Cortex of kidney (tissue), 1 donor: ENCODE measurements at places on chromosomes 3 and 15.

- no peak for DNase-seq
Measured at GRCh38 chr3:17632401-17633100, 109.9 kb downstream of the TBC1D5 start.

GRCh38 chr3:77053795-77054194 is 13.9 kb downstream of the ROBO2 start:
- no peak for DNase-seq

- no peak for DNase-seq
Measured at GRCh38 chr3:122623031-122623829, 45.8 kb downstream of the PARP15 start.

- DNase-seq, result no peak
Measured at GRCh38 chr15:74226761-74227540, 9.2 kb upstream of the CCDC33 start.

DNA sequence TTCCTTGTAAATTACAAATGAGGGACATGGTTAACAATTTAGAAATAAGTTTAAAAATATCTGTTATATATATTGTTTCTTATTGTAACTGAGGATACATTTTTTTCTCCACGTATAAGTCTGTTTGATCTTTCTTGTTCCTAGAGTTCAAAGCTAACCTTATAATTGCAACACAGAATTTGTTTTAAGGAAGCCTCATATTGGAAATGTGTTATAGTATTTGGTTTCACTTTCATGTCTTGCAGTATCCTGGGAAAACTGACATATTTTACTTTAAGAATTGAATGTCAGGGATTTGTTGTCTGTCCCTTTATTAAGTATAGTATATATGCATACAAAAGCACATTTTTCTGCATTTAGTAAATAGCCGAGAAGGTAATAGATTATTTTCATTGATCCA is 23.5 kb upstream of the NIT2 start:
- no peak for DNase-seq

GRCh38 chr3:58387650-58388546 is 45.7 kb downstream of the PDHB start:
- DNase-seq, result no peak

GRCh38 chr15:99507504-99508310 is 58.1 kb upstream of the MEF2A start:
- DNase-seq, result no peak

- DNase-seq, result no peak
Measured at GRCh38 chr3:100471444-100471843, 21.0 kb upstream of the TMEM45A start.

GRCh38 chr15:83108266-83109219 is 1.1 kb downstream of the TM6SF1 start:
- DNase-seq, result no peak

DNA sequence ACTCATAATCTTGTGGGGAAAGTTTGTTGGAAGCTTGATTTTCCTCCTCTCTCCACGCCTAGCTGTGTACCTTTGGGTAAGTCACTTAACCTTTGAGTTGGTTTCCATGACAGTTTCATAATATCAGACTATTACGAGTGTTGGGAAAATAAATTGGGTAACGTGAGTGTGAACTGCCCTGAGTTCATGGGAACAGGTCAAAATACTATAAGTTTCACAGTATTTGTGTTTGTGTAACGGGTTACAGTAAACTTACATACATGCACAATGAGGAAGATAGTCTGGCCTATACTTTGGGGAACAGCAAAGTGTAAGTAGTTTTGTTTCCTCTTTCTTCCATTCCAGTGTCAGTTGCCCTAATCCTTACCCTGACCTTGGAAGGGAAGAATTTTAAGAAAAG is 509.9 kb downstream of the MECOM start:
- no peak for DNase-seq

GRCh38 chr15:65688462-65688861 is 66.7 kb downstream of the SLC24A1 start:
- no peak for DNase-seq

- DNase-seq, result no peak
Measured at GRCh38 chr3:59518283-59519055, 468.6 kb upstream of the CFAP20DC start.

GRCh38 chr15:60091157-60091556 is 87.0 kb downstream of the FOXB1 start:
- DNase-seq, result no peak

DNA sequence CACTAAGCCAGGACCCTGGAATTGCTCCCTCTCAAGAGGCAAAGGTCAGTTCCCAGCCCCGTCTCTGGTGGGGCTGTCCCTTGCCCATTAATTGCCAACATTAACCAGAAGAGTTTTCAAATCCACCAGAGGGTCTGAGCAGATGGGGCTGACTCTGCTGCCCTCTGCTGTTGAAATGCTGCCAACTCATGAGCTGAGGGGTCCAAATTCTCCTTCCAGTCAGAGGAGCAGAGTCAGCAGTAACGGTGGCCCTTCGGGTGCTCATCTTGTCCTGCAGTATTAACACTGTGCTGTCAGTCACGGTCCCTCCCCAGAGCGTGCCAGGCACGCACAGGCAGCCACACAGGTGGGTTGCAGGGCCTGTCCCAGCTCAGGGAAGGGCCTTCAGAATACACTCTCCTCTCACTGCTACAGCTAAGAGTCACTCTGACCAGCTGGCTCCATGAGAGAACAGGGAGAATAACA is 10.7 kb upstream of the SPTBN5 start:
- DNase-seq, result no peak

- no peak for DNase-seq
Measured at GRCh38 chr15:45921376-45921775, 286.5 kb downstream of the SQOR start.

DNA sequence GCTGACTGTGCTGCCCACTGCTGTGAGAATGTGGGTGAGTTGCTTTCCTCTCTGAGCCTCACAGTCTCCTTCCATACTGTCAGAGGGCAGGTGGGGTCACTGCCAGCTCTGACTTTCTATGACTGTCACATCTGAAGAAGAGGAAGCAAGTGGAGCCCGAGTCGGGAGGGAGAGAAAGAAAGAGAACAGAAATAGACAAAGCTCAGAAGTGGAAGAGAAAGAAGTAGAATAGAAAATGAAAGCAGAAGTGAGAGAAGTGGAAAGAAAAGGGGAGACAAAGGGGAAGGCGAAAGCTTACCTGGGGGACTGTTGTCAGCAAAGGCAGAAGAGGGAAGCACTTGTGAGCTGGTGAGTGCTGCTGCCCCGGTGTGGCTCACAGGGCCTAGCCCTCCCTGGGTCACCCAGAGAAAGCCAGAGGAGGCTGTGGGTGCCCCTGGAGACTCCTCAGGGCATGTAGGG is 57.9 kb downstream of the EPHB1 start:
- no peak for DNase-seq

GRCh38 chr15:56524915-56525314 is 60.0 kb upstream of the MNS1 start:
- no peak for DNase-seq

DNA sequence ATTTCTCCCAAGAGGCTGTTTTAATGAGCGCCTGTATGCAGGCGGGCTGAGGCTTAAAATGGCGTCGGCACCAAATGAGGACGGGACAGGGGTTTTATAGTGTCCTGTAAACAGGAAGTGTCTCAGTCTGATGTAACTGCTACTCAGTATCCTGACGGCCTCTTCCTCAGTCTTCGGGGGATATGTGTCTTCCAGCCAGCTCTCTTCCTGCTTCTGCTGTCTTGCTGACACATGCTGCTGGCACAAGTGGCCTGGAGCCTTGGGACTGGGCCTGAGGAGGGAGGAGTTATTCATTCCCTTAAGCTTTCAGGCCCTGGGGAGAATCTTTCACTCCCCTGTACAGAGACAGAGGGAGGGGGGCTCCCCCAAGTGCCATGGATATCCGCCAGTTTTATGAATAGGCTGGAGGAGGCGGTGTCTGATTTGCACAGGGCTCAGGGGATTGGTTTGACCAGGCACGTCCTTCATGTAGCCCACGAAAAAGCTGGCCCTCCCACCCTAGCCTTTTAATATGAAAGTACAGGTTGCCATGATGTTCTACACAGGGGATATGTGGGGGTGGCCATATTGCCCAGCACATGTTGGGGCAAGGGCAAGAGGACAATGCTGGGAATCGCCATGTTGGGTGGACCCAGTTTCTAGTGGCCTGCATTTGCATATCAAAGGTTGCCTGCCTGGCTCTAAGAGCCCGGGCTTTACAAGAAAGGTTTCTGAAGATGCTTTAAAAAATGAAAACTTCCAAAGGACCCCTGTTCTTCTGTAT is 19.9 kb downstream of the NDUFB4 start:
- no peak for DNase-seq

DNA sequence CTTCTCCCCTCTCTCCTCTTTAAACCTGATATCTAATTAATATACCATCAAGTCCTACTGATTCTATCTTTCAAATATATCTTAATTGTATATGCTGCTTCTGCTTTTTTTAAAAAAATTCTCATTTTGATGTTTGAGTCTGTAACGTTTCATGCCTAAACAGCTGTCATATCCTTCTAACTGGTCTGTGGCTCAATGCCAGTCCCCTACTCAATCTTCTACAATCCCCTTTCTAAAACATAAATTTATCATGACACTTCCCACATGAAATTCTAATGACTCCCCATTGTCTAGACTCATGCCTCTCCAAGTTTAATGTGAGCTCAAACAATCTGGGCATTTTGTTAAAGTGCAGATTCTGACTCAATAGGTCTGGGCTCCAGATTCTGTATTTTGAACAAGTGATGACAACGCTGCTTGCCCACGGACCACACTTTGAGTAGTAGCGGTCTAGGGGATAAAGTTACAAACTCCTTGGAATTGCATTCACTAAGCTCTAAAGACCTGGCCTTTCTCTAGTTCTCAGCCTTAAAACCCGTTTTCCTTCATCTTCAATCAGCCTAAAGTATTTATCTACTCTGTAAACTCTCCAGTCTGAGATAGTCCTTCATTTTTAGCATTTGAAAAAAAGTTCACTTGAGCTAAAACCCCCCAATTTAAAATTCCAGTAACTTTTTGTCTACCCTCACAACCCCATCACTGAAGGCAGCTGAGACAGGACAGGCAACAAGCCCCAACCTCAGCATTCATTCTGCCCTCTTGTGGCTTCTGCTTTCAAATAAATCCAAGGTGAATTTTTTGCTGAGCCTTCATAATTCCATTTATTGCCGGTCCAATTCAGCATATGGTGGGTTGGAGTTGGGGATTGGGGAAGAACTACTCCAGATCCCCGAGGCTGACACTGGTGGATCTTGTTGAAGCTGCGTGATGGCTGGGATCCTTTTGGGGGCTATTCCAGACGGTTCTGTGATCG is 88.1 kb upstream of the THRB start:
- no peak for DNase-seq

DNA sequence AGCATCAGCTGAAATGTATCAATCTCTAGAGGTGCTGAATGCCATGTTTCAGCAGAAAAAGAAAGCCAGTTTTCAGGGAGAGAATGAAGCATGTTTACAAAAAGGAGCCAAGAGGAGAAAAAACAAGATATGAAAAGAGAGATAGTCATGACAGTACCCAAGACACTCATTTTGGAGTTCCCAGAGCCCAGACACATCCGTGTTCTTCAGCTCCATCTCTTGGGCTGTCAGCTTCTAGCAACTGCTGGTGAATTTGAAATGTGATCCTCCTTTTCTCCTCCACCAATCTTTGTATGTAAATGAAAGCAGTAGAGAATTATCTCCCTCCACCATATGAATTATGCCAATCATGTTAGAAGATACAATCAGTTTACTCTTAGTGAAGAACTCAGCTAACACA is 93.0 kb upstream of the SLC25A36 start:
- DNase-seq, result no peak

GRCh38 chr3:58680879-58681525 is 14.4 kb upstream of the FAM3D start:
- DNase-seq, result no peak

DNA sequence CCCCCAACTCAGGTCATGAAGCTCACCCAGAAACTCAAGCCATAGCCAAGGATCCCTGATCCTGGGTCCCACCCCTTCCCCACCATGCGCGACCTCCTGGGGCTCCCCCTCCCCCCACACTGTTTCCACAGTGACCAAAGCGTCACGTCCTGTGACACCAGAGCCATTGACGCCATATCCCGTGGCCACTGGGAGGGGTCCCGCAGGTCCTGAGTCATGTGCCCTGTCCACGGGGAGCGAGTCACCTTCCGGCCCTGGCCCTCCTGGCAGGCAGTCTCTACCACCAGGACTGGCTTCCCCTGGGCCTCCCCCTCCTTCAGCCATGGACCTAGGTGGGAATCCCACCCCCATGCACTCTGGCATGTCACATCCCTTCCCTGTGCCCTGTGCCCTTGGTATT is 15.6 kb downstream of the SEMA3F start:
- DNase-seq, result no peak

GRCh38 chr3:107579371-107579770 is 56.6 kb downstream of the BBX start:
- no peak for DNase-seq

DNA sequence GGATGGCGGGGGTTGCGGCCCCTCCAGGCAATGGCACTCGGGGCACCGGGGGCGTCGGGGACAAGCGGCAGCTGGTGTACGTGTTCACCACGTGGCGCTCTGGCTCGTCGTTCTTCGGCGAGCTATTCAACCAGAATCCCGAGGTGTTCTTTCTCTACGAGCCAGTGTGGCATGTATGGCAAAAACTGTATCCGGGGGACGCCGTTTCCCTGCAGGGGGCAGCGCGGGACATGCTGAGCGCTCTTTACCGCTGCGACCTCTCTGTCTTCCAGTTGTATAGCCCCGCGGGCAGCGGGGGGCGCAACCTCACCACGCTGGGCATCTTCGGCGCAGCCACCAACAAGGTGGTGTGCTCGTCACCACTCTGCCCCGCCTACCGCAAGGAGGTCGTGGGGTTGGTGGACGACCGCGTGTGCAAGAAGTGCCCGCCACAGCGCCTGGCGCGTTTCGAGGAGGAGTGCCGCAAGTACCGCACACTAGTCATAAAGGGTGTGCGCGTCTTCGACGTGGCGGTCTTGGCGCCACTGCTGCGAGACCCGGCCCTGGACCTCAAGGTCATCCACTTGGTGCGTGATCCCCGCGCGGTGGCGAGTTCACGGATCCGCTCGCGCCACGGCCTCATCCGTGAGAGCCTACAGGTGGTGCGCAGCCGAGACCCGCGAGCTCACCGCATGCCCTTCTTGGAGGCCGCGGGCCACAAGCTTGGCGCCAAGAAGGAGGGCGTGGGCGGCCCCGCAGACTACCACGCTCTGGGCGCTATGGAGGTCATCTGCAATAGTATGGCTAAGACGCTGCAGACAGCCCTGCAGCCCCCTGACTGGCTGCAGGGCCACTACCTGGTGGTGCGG is 1.9 kb downstream of the CHST2 start:
- DNase-seq, result no peak

DNA sequence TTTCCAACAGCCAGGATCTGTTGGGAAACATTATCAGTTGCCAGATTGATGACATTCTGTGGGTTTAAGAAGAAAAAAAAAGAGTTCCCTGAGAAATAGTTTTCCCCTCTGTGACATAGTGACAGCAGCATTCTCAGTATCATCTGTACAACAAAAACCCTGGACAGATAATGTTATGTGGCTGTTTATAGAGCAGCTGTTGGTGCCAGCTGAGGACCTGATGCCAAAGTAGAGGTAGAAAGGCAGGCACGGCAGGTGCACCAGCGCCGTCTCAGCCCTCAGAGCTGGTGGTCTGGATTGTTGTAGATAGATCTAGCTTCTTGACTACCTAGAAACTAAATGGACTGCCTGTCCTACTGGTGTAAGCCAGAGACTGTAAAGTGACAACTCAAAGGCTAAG is 56.2 kb upstream of the FILIP1L start:
- no peak for DNase-seq

GRCh38 chr3:14606669-14607339 is 44.8 kb upstream of the CCDC174 start:
- no peak for DNase-seq
